NCI-H146 (cell line): ENCODE measurements at places on chromosomes 5 and 9.

DNA sequence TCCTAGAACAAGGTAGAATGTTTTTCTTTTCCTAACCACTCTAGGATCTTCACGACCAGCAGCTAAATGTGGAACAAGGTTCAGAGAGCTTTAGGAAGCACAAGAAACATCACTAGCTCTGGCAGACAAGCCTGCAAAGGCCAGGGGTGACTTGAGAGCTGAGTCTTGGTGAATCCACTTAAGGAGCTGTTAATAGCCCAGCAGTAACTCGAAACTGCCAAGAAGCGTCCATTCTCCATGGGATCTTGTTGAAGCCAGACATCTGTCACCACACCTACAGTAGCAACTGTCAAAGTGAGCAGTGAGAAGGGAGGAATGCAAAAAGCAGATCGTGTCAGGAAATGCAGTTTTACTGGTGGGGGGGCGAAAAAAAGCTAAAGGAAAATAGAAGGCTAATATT lies 87.2 kb downstream of the ATPSCKMT start:
- no peak for DNase-seq

DNA sequence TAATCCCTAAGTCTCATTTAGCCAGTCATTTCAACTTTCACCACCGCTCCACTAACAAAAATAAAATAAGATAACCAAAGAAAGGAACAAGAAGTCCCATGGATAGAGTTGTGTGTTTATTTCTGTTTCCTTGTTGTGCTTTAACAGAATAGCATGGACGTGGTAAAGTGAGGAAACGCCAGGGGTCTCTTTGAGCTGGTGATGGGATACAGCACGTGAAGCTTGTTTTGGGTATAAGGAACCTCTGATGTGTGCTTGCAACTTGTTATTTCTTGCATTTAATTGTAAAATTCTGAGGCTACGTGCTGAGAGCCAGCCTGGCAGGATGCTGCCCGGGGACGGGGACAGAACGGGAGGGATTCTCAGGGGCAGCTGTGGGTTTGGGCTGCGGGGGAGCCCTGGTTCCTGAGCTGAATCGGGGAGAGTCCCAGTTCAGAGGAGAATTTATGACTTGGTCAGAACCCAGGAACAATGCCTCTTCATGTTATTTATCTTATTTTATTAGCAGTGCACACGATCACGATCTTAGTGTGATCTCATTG lies 63.4 kb downstream of the ANKRD33B start:
- no peak for DNase-seq

GRCh38 chr9:111985315-111985714 lies 88.7 kb downstream of the UGCG start:
- no peak for DNase-seq

GRCh38 chr9:81377320-81377719 lies 312.0 kb downstream of the TLE1 start:
- DNase-seq = no peak

DNA sequence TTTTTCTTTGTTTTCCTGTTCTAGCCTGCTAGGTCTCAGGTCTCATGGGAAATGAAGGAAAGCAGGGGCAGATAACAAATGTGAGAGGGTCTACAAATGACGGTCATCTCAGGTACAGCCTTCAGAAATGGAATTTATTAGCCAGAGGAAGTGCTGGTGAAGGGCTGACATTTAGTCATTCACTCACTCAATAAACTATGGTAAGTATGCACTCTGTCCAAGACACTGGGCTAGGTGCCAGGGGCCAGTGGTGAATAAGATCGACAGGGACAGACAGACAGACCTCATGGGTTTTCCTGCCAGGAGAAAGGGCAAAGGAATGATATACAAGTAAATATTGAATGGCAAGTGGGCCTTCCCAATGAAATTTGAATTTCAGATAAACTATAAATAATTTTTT lies 6.3 kb downstream of the PDE6A start:
- no peak for DNase-seq

- no peak for DNase-seq
Observed at GRCh38 chr5:34597034-34598027, 58.8 kb upstream of the RAI14 start.

DNA sequence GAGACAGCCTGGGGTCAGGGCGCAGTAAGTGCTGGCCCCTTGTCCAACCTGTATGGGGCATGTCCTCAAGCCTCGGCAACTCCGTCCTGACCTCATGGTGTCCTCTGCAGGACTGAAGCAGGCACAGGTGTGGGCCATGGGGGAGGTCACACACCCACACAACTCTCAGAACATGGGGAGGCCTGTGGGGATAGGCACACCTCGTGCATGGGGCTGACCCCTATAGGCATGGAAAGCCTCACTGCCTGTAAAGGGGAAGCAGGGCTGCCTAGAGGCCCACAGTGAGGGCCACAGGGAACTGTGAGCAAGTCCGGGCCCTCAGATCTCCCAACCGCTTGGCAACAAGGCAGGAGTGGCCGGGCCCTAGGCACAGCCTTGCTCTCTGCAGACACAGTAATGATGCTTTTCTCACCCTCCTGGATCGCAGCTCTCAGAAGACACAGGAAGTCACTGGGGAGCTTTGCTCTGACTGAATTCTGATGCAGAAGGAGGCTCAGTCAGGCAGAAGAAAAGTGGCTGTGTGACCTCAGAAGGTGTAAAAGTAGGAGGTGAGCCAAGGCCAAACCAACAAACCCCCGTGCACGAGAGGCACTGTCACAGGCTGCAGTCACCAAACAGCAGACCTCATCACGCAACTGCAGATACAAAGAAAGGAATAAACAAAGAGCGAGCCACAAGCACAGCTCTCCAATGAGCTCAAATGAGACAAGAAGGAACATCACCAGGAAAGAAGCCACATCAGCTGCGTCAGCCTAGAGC lies 5.4 kb downstream of the IPPK start:
- DNase-seq = no peak

- DNase-seq = no peak
Observed at GRCh38 chr5:172788771-172789686, 18.0 kb upstream of the DUSP1 start.

DNA sequence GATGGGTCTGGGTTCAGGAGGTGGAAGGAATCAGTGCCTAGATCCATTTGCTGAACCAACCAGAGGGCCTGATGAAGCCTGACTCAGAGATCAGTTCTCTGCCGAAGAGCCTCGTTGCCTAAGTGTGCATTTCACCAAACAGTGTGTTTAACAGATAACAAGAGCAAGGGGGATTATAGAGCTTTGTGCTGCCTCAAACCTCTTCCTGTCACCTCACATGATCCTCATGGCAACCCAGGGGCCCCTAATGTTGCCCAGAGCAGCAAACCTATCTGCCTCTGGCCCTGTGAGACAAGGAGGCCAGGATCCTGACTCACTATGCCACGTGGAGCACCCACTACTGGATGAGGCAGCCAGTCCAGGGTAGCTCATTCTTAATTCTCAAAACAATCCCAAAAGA lies 66.3 kb upstream of the EPB41L4B start:
- no peak for DNase-seq

DNA sequence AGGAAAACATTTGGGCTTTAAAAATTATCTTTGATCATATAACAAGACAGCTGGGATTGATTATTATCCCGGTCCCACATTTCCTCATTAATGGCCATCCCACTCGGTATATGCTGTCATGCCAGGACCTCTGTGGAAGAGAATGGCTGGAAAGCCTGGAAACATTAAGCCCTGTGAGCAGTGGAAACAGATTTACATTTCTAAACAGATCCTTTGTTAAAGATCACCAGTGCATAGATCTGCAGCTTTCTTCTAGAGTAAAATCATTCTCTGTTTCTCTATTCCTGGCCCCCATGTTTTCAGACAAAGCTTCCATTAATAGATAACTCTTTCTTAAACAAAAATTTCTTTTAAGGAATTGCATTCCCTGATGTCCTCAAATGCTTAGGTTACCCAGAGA lies 152.2 kb downstream of the CAVIN4 start:
- no peak for DNase-seq

- DNase-seq = no peak
Observed at GRCh38 chr5:111784491-111785181, 27.6 kb upstream of the NREP start.
